ENCODE measurements at places on chromosomes 7 and 10.
A peak's percentile ranks its signal among the peaks of the same experiment; 100 is the strongest.

- DNase-seq, result no peak
Measured at GRCh38 chr10:71513936-71514335, 117.2 kb downstream of the CDH23 start.

DNA sequence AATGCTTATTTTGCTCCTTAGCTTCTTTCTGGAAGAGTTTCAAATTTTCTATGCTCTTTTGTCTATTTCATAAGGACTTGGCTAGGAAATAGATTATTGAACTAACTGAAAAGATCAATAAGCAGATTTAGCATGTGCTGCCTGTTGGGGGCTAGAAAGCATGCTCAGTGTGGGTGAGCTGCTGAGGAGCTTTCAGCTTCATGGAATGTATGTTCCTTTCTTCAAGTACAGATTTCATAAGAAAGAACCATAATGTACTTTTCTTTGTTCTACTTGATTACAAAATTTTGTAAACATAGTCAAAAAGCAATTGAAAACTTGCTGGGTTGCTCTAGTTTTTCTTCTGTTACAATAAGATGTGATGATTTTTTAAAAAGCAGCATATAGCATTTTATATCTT lies 73.8 kb downstream of the TAF3 start:
- DNase-seq, result no peak

DNA sequence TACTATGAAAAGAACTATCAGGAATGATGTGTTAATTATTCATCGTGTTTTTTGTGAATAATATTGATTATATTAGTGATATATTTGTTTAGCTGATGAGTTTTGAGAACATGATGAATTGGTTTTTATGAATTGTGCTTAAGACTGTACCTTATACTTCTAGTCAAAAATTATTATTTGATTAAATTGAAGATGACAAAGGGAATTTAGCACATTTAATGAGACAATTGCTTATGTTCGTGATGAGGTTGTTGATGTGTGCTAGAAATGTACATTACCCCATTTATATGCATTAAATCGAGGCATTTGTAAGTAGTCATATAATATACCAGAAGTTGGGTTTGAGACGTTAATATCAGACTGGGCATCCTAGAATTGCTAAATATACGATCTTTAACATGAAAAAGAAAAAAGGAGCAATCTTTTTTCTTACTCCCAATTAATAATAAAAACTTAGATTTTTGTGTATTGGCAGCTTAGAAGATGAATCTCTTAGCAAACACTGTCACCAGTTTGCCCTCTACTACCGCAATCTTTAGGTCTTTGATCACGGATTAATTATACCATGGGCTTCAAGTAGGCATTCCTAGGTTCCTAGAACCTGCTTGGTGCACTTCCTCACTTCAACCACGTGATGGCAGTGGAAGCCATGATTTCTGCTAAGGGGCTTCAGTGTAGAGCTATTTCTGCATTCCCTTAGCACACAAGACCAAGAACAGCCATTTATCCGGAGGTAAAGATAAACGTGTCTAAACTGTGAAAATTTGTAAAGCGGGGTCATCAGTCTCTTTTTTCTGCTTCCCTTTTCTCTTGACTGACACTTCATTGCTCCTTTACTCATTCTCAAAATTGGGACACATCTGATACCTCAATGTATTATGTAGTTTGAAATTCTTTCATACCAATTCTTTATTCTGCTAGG lies 1.6 kb downstream of the KLHDC10 start:
- DNase-seq, result peak; percentile 96

GRCh38 chr7:83178066-83178465 lies 15.4 kb upstream of the PCLO start:
- no peak for DNase-seq

DNA sequence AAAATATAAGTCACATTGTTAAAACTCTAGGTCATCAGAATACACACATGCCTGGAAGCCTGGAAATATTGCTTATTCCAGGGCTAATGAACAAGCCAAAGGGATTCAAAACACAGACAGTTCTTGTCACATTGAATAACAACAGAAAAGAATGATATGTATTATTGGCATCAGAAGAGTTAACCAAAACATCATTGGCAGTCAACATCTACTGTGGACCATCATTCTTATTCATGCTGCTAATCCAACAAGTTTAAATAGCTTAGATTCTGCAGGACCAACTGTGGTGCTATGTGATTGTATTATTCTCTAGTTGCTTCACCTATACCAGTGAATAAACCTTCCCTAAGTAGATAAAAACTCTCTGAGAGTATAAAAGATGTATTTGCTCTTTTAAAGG lies 198.3 kb downstream of the NEBL start:
- no peak for DNase-seq

- no peak for DNase-seq
Measured at GRCh38 chr10:2700626-2701305, 366.6 kb upstream of the PFKP start.

GRCh38 chr7:30654296-30655090 lies 27.8 kb downstream of the CRHR2 start:
- DNase-seq, result no peak

GRCh38 chr7:13743226-13743625 lies 246.2 kb downstream of the ETV1 start:
- peak; percentile 16 for DNase-seq

- no peak for DNase-seq
Measured at GRCh38 chr10:62818426-62819011, 2.4 kb upstream of the EGR2 start.

- no peak for DNase-seq
Measured at GRCh38 chr10:131702531-131703356, 198.1 kb upstream of the PPP2R2D start.

DNA sequence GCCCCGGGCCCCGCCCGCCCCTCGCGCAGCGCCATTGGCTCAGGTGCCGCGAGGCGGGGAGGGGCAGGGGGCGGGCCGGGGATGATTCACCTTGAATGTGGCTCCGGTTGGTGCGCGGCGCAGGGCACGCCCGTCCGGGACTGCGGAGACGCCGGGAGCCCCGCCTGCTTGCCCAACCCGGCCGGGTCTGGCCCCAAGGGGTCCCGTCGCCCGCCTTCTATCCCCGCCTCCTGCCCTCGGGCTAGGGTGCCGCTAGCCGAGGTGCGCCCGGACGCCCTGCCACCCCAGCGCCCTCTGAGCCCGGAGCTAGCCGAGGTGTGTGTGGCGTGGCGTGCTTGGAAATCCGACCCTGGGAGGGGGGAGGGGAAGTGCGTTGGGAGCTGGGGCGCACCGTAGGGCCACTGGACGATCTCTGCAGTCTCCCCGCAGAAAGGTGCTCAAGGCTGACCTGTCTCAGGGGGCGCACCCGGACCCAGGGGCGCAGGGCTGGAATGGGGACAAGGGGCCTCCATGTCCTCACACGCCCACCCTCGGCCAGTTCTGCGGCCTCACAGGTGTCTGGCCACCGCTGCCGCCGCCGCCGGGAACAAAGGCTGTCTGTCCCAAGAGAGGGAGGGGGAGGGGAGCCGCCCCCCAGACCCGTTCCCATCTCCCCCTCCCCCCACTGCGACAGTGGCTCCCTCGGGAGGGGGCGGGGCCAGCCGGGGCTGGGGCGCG lies 168.9 kb downstream of the NRF1 start:
- DNase-seq, result peak; percentile 73

DNA sequence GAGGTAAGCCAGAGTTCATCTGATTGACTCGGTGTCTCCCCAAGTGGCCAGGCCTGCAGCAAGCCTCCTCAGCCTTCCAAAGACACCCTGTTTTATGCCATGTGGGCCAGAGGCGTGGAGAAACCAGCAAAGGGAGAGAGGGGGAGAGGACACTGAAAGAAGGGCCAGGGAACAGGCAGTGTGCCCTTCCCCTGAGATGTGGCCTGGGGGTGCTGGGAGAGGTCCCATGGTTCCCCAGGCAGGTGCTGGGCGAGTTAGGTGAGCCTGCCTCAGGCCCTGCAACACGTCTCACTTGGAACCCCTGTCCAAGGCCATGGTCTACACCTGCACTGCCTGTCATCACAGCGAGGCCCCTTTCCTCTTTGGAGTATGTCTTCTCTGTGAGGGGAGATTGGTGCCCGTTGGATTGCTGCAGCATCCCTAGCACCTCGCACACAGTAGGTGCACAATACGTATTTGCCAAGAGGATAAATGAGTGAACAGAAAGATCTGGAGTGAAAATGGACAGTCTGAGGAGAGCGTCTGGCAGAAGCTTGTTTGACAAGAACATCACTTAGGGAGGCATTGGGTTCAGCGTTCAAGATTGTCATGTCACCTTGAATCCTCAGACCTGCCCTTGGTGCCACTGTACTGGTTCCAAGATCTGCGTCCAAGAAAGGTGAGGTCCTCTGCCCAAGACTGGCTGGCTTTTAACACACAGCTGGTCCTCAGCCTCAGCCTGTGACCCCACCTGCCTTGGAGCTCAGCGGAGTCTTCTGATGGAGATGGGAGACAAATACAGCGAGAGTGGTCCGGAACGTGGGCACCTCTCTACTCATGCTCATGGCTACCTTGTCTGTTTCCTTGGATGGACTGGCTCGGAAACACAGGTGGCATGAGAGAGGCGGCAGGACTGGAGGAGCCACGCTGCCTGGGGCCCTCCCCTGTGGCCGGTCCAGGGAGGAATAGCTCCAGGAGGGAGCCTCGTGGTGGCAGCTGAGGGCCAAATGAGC lies 39.8 kb upstream of the NUB1 start:
- no peak for DNase-seq

GRCh38 chr7:155456738-155457543 lies 988 bp upstream of the EN2 start:
- DNase-seq, result peak; percentile 91

- DNase-seq, result no peak
Measured at GRCh38 chr10:13234172-13234571, at the start of gene UCMA. Gene UCMA (minus strand): TSS chr10:13234374. CDS start chr10:13234258, 116 bp downstream.

DNA sequence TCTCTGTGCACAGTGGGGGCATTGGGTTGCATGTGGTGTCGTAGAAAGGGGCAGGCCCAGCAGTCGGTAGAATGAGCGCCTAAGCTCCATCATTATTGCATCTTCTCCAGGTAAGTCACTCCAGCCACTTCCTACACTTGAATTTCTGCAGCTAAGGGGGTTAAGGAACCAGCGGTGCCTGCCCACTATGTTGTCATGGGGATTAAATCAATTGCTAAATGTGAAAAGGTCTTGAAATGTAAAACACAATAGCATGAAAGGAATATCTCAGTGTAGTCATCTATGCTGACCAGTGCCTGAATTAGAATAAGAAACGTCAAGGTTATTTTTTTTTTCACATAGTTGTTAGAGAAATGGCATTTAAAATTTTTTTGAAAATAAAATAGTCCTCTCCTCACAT lies 15.2 kb upstream of the CELF2 start:
- DNase-seq, result no peak

DNA sequence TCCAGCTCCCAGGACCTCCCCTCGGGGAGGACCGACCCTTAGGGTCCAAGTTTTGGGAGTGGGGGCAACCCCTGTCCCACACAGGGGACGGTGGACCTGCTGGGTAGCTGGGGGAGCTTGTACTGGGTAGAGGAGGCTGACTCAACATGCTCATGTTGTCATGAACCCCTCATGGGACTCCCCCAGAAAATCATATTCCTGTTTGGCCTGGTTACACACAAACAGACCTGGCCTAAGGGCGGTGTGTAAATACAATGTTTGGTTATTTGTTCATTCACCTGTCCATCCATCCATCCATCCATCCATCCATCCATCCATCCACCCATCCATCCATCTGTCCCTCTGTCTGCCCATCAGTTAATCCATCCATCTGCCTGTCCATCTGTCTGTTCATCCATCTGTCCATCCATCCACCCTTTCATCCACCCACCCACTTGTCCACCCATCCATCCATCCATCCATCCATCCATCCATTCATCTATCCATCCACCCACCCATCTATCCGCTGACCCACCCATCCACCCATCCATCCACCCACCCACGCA lies 92.9 kb downstream of the DNAJB6 start:
- DNase-seq, result no peak

DNA sequence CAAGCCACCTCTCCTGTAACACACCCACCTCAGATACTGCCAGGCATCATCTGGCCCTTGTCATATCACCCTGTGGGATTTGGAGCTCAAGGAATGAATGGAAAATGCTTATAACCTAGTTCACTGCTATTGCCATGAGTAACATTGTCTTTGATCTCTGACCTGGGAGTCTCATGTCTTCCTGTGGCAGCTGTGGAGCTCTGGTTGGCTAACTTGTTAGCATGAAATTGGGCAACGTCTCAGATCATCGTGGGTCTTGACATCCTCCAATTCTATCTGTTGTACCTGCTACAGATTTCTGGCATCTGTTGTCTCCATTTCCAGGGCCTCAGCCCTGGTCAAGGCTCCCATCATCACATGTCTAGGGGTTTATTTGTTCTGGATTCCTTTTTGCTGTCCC lies 2.2 kb upstream of the TMEM270 start:
- no peak for DNase-seq

GRCh38 chr7:150388709-150389531 lies 9.8 kb downstream of the ZNF775 start:
- DNase-seq, result peak; percentile 88

DNA sequence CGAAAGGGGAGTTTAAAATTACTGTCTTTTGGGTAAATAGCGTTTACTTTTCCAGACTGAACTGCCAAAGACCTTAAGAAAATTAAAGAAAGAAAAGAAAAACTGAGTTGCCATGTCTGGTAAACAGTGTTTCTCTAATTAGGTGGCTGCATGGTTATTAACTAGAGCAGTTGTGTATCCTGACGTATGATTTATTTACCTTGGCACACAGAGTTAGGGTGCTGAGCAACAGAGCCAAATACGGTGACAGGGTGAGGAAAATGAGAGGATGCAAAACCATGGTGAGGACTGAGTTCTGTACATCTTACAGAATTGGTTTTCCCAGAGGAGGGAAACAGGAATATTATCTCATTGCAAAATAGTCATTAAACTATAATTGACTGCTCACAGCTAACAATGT lies 546.4 kb upstream of the FZD8 start:
- no peak for DNase-seq

- DNase-seq, result no peak
Measured at GRCh38 chr7:31120800-31121513, 68.8 kb downstream of the ADCYAP1R1 start.

DNA sequence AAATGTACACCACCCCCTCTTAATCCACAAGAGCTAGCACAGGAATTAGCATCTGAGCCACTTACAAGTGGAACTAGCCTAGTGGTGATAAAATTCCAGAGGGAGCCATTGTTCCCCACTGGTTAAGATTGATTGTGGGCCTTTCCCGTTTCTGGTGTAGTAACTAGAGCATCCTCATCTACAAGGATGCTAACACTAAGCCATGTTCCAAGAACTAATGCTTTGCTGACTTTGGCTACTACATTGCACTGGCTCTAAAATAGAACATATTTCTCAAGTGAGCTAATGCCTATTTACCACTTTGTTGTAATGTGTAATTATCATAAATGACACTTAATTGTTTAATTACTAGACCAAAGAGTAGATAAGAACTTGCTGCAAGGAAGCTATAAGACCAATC lies 143.7 kb downstream of the FZD1 start:
- no peak for DNase-seq

GRCh38 chr7:111290982-111291381 lies 200.1 kb downstream of the LRRN3 start:
- DNase-seq, result no peak

GRCh38 chr10:113788604-113789083 lies 37.2 kb downstream of the PLEKHS1 start:
- DNase-seq, result peak; percentile 13

- no peak for DNase-seq
Measured at GRCh38 chr10:69740126-69740525, 61.6 kb upstream of the COL13A1 start.

Measured in eye (tissue), 1 donor.